ENCODE measurements at places on chromosomes 16 and 17.

GRCh38 chr16:19196871-19197270, 28.8 kb downstream of the SYT17 start:
- no peak for DNase-seq

DNA sequence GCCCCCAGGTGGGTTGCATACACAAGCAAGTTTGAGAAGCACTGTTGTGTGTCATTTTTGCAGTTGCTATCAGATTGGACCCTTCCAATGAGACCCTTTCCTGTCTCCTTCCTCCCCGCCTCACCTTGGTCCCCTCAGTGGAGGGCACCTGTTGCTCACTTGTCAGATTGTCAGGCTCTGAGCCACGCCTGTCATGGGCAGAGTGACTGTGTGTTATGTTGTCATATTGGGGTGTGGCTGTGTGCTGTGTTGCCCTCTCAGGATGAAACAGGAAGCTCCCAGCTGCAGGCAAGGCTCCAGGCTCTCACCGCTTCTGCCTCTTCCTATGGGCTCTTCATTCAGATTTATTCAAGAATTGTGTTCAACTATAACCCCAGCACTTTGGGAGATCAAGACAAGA, 302.9 kb downstream of the CPPED1 start:
- no peak for DNase-seq

- no peak for DNase-seq
Measured at GRCh38 chr17:52524096-52524637, 365.7 kb upstream of the CA10 start.

GRCh38 chr17:58998871-58999270, 107.8 kb downstream of the TRIM37 start:
- no peak for DNase-seq

- peak; percentile 67 for DNase-seq
Measured at GRCh38 chr16:50967827-50968612, 183.1 kb downstream of the SALL1 start.

DNA sequence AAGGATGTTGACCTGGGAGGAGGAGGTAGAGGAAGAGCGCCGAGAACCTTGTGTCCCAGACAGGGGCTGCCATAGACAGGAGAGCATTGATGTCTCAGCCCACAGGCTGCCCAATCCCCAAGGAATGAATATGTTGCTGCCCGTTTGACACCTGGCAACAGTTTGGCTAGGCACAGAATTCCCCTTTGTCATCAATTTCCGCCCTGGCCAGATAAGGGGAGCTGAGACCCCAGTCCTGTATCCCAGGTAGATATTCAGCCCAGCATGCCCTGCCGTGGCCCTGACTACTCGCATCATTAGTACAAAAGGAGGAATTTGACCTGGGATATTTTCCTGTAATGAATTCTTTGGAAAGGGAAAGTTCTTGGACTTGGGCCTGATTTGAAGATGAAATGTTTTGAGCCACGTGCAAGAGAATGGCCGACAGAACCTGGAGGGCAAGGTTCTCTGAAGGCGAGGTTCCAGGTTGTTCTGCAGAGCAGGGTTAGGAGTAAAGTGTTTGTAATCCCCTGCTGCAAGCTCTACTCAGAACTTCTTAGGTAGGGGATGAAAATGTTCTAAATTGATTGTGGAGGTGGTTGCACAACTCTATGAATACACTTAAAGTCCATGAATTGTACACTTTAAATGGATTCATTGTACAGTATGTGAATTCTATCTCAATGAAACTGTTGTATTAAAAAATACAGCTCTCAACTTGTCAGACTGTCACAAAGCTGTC, 108.8 kb downstream of the SOCS1 start:
- DNase-seq, result no peak

DNA sequence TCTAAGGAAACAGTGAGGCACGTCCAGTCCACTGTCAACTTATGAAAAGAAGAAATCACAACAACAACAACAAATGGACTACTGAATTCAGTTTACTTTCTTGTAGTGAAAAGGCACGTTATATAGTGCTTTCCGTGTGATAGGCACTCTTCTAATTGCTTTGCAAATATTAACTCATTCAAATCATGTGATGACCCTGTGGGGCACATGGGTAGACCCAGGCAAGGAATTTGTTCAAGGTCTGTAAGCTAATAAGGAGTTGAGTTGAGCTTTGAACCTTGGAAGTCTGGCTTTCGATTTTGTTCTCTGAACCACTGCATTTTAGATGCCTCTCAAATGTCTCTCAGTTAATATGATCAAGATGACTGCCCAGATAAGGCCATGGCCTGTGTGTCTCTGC, 295.1 kb upstream of the RBFOX1 start:
- DNase-seq, result no peak

DNA sequence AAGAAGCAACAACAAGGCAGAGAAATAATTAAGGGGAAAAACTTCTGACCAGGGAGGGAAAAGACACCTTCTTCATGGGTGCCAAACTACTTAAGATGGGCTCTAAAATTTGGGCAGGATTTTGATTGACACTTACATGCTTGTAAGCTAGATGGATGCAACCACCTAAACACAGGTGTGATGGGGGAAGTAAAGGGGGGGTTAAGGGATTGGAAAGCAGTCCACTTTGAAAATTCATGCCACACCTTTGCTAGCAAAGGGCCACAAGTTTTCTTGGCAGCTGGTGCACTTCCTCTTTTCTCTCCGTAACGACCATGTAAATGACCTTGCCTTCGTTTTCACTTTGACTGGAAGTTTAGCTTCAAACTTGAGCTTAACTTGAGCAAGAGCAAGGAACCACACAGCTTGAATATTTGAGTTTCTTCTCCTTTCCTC, 14.3 kb upstream of the PRKAR1A start:
- DNase-seq, result peak; percentile 82

DNA sequence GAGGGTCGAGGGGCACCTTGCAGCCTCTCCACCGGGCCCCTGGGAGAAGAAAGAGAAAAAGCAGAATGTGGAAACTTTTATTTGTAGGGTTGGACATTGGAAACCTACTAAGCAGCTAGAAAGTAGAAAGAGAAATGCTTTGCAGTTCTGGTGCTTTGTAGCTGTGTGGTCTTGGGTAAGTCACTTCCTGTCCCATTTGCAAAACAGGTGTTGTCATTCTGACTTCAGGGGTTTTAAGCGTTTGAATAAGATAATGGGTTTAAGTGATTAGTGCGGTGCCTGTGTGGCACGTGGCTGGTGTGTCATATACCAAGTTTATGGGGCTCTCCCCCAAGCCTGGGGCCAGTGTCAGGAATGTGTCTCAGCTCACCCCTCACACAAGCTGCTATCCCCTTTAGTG, 1.6 kb downstream of the CA4 start:
- DNase-seq, result no peak

GRCh38 chr16:86490859-86491639, 19.3 kb upstream of the FOXF1 start:
- no peak for DNase-seq

DNA sequence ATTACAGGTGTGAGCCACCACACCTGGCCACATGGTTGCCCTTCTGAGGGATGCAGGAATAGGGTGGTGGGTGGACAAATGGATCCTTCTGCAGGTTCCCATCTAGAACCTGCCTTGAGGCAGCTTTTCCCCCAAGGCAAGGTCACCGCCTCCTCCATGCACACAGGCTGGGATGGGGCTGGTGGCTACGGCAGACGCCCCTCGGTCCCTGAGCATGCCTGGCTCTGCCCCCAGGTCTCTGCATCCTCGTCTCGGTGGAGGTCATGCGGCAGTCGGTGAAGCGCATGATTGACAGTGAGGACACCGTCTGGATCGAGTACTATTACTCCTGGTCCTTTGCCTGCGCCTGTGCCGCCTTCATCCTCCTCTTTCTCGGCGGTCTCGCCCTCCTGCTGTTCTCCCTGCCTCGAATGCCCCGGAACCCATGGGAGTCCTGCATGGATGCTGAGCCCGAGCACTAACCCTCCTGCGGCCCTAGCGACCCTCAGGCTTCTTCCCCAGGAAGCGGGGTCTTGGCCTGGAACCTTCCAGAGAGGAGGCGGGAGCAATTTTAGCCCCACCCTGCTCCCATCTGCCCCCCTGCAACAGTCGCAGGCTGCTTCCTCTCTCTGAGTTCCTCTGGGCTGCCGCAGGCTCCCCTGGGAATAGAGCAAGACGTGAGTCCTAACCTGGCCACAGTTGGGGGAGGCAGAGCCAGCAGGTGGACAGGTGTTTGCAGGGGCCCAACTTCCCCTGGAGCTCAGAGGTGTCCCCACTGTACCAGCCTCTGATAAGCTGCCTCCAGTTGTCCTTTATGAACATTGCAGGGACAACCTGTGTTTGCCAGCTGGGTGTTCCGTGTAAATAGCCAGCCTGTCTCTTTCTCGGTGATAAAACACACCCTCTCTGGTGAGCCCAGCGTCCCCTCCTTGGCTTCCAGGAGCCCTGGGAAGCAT, 11.7 kb downstream of the CACNG1 start:
- DNase-seq, result no peak

- DNase-seq, result no peak
Measured at GRCh38 chr17:41446806-41447205, 6.0 kb upstream of the KRT38 start.

- no peak for DNase-seq
Measured at GRCh38 chr16:89426736-89427530, 63.4 kb downstream of the ANKRD11 start.

DNA sequence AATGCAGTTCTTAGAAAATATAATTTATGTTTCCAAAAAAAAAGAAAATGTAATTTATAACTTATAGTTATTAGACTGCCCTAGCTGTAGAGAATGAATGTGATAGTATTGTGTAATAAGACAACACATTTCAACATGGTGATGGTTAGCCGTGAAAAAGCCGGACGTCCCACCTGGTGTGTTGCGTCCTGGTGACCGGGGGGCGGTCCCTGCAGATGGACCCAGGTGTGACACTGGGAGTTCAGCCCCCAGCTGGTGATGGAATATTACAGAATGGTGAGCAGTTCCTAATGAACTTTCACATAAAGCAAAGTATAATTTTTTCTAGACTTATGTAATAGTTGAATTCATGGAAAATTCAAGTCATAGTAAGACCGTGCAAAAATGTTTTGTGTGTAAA, 132.8 kb downstream of the LAT start:
- DNase-seq, result no peak

- no peak for DNase-seq
Measured at GRCh38 chr16:75103994-75104393, 12.6 kb downstream of the LDHD start.

- DNase-seq, result no peak
Measured at GRCh38 chr17:12826431-12826830, 37.1 kb downstream of the ARHGAP44 start.

- DNase-seq, result no peak
Measured at GRCh38 chr17:13273806-13274205, 256.0 kb upstream of the ELAC2 start.

GRCh38 chr17:78146881-78147280, 696 bp downstream of the C17orf99 start:
- no peak for DNase-seq

DNA sequence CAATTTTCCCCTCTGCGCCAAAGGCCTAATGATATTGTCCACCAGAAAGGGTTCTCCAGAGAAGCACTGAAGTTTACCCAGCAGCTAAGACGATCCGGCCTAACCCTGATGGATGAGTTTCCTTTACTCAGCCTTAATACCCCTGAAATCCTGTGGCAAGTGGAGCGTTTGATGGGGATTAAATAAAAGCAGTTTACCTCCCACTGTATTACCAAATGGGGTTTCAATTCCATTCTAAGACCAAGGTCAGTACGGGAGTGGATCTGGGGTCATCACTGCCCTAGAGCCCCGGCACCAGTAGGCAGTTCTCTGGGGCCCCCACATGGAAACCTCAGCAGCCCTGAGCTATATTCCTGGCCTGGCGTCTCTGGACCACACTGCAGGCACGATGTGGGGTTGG, 97.1 kb upstream of the NOL11 start:
- no peak for DNase-seq

- DNase-seq, result no peak
Measured at GRCh38 chr16:22325598-22326368, 28.6 kb downstream of the POLR3E start.

DNA sequence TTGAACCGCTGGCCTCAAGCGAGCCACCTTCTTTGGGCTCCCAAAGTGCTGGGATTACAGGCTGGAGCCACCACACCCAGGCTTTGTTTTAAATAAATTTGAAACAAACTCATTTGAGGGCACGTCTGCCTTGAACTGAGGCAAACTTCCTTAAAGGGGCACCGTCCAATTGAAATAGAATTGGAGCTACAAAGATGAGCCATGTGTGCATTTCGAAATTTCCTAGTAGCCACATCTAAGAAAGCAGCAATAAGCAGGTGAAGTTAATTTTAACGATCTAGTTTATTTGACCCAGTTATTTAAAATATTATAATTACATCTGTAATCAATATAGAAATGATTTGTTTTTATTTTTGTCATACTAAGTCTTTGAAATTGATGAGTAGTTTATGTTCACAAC, 755 bp upstream of the C16orf89 start:
- no peak for DNase-seq

GRCh38 chr17:57514614-57515013, 230.5 kb downstream of the CCDC182 start:
- DNase-seq, result no peak

DNA sequence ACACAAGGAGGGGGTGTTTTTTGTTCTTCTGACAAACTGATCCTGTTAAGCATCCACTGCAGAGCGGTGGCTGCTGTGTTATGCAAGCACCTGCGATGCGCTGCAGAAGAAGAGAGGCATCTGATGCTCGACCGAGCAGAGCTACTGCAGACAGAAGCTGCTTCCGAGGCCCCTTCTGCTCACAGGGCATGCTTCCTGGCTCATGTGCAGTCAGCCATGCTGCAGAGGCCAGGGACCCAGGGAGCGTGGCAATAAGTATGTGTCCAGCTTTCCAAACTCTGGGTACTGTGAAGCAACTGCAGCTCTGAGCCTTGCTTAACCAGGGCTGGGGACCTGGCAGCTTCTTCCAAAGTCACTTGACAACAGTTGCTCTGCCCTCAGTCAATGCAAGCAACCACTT, 448.6 kb upstream of the RBFOX1 start:
- DNase-seq, result no peak

DNA sequence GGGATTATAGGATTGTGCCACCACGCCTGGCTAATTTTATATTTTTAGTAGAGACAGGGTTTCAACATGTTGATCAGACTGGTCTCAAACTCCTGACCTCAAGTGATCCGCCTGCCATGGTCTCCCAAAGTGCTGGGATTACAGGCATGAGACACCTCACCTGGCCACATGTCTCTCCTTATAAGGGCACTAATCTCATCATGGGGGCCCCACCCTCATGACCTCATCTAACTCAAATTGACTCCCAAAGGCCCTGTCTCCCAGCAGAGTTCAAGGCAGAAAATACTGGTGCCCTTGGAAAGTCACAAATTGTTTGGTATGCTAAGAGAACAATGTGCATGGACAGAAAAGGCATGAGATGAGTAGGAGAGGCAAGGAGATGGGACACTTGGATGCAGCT, 49.3 kb upstream of the GRIN2A start:
- DNase-seq, result no peak

- no peak for DNase-seq
Measured at GRCh38 chr17:880443-881269, 98.5 kb downstream of the MRM3 start.

DNA sequence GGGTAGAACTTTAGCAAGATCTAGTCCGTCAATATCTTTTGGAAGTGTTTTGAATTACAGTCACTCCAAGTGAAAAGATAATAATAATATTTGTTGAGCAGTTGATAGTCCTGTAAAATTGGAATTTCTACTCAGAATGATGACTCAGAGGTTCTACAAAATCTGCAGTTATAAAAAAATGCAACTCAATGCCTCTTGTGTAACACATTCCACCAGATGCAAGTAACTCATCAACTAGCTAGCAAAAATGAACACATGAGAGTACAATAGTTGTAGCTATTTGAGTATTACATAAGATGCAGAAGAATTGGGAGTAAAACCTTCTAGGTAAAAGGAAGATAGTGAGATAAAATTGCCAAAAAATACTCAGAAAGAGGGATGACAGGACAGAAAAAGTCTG, 177.2 kb downstream of the CDH8 start:
- DNase-seq, result no peak

GRCh38 chr17:27951872-27952271, 58.7 kb upstream of the LYRM9 start:
- DNase-seq, result no peak

All from GM10248 (cell line).